ENCODE measurements at places on chromosomes 1 and 21. TPM values are rescaled to one million over a fixed set of nuclear protein-coding genes. Genes with fewer than 3 reads are reported as not detected.
A peak's percentile ranks its signal among the peaks of the same experiment; 100 is the strongest.

- peak; percentile 78 for DNase-seq
Measured at GRCh38 chr21:17454315-17455027, 58.4 kb upstream of the CXADR start.

DNA sequence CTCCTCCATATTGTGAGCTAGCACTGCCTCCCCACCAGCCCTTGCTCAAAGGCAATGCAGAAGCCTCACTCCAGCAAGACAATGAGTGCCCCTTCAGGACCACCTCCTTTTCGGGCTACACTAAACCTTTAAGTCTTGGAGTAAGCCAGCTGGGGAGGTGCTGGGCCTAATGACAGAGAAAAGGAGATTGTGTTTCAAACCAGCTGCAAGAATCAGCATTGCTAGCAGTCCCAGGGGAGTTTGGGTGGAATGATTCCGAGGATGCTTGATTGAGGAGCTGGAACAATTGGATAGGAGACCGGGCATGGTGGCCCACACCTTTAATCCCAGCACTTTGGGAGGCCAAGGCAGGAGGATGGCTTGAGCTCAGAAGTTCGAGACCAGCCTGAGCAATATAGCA lies 54.1 kb upstream of the GPR37L1 start:
- DNase-seq: no peak

GRCh38 chr1:111507411-111508201 lies 4.2 kb upstream of the ADORA3 start:
- DNase-seq: peak; percentile 83

DNA sequence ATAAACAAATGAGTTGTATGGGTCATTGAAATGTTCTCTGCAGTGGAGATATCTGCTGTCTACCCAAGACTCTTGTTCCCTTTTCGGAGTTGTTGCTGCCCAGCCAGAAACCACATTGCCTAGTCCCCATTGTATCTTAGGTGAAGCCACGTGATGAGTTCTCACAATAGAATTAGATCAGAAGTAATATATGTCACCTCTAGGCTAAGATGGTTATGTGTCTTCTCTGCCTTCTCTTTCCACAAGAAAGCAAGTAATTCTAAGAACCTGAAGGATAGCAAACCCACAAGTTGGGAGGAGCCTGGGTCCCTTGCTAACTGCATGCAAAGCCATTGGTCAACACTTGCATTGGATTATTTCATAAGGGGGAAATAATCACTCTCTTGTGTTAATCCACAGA lies 76.6 kb downstream of the ADCY10 start:
- DNase-seq: no peak

DNA sequence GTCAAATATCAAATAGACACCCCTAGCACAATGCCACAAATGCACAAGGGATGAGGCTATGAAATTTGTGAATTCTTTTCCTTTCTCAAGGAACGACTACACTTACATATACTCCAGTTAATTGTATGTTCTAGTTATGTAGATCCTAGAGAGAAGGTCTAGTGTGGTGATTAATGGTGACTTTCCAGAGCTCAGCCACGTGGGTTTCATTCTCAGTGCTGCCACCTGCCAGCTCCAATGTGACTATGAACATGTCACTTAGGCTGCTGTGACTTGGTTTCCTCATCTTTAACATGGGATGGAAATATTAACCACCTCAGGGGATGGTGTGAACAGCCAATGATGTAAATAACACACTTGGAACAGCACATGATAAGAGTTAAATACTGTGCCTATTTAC lies 138.3 kb downstream of the APP start:
- no peak for DNase-seq

DNA sequence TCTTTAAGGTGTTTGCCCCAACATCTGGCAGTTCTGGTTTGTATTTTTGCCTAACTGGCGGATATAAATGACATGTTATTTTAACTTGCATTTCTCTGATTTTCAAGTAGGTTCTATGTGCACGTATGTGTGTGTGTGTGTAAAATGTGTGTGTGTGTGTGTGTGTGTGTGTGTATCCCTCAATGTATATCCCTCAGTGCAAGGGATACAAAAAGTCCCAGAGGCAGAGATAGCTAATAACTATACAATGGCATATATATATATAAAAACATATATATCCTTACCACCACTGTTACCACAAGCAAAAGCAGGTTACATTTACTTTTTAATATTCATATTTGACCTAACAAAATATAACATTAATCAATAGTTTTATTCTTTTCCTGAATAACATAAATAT lies 95.0 kb upstream of the NR5A2 start:
- DNase-seq: no peak

GRCh38 chr1:205714190-205714905 lies 34.0 kb upstream of the SLC45A3 start:
- DNase-seq: no peak

The PERM1 gene
- 0.32 TPM for total RNA-seq

The MYOC gene
- total RNA-seq: not detected

The RGS4 gene
- 31.6 TPM for total RNA-seq

The AMY1A gene
- not detected for total RNA-seq

DNA sequence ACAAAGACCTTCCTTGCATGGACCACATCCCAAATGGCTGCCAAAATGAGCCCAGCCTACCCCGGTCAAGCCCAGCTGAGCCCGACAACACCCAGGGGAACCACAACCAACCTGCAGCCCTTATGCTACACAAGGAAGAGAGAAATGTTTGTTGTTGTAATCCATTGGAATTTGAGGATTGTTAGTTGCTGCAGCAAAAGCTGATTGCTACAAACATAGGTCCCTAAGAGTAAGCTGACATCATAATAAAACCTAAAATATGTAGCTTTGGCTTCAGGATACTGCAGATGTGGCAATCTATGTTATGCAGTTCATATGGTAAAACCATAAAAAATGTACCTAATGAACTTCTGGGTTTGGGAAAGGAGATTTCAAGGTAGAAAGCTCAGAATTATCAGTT lies 65.5 kb upstream of the DNAH14 start:
- DNase-seq: no peak

The KIF21B gene
- 51.1 TPM for total RNA-seq

DNA sequence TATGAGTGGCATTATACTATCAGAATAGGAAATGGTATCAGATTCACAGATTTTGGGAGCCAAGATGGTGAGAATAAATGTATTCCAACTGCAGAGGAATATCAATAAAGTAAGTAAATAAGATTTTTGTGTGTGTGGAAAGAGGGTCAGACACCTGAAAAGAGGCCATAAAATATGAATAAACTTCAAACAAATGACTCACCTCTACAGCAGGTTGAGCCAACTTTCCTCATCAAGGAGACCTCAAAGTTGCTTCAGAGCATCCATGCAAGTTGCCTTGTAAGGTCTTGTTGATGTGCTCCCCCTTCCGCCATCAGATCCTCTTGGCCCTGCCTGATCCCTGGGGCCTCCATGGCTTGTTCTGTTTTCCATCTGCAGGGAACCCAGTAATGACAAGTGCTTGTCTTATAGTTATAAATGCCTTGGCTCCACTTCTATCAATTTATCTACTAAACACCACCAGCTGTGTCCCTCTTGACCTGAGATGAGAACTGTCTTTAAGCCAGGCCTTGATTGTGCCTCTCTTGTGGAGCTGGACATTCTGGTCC lies 775.6 kb downstream of the LTN1 start:
- DNase-seq: no peak

The GART gene
- 70.3 TPM for total RNA-seq

- DNase-seq: peak; percentile 55
Measured at GRCh38 chr1:176206006-176206960, 803 bp downstream of the COP1 start.

DNA sequence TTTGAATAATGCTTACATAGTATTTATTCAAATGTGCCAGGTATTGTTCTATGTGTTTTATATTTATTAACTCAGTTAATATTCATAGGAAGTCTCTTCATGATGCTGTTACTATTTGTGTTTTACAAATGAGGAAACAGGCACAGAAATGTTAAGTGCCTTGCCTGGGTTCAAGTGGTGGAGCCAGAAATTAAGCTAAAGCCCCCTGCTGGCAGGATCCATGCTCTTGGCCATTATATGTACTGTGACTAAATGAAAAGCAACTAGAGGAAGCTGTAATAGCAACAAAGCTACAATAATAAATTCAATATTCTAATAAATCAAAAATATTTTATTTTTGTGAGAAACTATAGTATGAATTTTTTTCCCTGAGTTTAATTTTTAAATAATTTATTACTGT lies 30.0 kb downstream of the IARS2 start:
- DNase-seq: peak; percentile 36

The SMPDL3B gene
- not detected for total RNA-seq

DNA sequence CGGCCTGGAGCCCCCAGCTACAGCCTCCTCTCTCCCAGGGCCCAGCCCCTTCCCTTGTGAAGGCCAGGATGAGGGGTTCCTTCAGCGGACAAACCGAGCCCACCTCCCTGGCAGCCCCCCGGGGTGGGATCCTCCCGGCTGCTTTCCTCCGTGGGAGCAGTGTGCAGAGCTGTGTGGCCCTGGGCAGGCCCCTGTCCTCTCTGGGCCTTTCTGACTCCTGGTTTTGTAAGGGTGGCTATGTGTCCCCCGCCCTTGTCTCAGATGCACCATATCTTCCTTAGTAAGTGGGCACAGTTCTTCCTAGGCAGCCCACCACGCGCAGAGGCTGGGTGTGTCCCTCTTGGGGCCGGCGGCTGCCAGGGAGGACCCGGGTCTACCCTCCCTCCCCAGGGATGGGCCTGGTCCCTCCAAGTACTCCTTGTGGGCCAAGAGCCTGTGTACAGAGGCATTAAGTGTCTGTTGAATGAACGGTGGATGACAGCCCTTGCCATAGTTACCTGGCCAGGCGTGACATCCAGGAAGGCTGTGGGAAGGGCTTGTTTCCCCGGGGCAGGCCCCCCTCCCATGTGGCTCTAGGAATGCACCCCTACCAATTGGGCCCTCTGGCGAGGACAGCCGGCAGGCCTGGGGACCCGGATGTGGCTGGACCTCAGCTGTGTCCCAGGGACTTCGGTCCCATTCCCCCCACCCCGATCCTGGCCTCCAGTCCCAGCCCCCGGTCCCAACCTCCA lies 3.8 kb downstream of the SMIM1 start:
- no peak for DNase-seq

DNA sequence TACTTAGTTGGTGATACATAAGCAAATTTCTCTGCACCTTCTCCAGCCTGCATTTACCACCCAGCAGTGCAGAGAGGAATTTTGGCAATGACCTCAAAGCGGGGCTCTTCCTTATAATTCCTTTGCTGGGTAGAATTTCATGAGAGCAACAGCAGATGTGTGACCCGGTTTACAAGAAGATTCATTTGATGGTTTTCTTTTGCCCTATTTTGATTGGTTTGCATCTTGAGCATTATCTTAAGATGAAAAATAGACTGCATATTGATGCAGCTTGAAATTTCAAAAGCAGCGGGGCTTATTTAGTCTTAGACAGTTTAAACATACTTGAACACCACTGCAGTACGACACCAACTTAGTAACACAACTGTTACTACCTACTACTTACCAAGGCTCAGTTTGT lies 378.9 kb downstream of the TTLL7 start:
- DNase-seq: no peak

- DNase-seq: peak; percentile 6
Measured at GRCh38 chr21:36718951-36719501, 20.1 kb downstream of the SIM2 start.

DNA sequence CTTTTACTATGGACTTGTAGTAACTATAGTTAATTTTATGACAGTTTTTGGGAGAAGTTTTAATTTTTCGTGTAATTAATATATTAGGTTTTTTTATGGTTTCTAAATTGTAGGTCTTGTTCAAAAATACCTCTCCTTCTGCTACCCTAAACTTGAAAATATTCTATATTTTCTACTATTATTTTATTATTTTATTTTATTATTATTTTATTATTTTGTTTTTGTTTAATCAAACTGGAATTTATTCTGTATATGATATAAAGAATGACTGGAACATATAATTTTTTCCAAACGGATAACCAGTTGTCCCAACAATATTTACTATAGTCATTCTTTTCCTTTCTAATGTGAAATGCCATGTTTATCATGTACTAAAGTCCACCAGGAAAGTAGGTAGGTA lies 17.1 kb upstream of the AGO4 start:
- no peak for DNase-seq

- DNase-seq: no peak
Measured at GRCh38 chr1:154466921-154467417, 35.0 kb upstream of the TDRD10 start.

DNA sequence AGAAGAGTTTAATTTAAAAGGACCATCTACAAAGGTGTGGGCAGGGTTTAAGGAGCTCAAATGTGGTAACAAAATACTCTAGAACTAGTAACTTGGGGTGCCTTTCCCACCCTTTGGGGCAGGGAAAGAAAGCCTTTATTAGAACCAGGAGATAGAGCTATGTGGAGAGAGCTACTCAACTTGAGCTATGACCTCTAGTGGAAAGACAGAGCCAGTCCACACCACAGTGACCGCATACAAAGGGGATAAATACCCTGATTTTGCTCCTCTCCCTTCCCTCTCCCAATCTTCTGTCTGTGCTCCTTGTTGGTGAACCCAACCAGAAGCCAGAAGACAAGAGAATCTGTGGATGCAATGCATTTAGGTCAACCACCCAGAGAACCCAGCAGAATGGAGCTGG lies 54.4 kb upstream of the JAK1 start:
- no peak for DNase-seq

GRCh38 chr1:196438329-196438728 lies 169.9 kb downstream of the KCNT2 start:
- DNase-seq: no peak

The CFHR1 gene
- not detected for total RNA-seq

DNA sequence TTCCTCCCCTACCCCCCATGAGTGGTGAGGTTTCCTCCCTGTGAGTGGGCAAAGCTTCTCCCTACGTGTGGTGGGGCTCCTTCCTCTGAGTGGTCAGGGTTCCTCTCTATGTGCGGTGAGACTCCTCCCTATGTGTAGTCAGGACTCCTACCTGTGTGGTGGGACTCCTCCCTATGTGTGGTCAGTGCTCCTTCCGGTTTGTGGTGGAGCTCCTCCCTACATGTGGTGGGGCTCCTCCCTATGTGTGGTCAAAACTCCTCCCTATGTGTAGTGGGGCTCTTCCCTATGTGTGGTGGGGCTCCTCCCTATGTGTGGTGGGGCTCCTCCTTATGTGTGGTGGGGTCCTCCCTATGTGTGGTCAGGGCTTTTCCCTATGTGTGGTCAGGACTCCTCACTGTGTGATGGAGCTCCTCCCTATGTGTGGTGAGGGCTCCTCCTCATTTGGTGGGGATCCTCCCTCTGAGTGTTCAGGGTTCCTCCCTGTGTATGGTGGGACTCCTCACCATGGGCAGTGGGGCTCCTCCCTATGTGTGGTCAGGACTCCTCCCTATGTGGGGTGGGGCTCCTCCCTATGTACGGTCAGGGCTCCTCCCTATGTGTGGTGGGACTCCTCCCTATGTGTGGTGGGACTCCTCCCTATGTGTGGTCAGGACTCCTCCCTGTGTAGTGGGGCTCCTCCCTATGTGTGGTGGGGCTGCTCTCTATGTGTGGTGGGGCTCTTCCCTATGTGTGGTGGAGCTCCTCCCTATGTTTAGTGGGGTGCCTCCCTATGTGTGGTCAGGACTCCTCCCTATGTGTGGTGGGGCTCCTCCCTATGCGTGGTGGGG lies 29.1 kb downstream of the PRSS38 start:
- no peak for DNase-seq

- no peak for DNase-seq
Measured at GRCh38 chr1:21874778-21875547, 62.1 kb downstream of the HSPG2 start.

- no peak for DNase-seq
Measured at GRCh38 chr1:72060466-72061245, 221.7 kb downstream of the NEGR1 start.

Measured in glutamatergic neuron (in vitro differentiated cells).